ENCODE measurements at places on chromosomes 4 and X.

GRCh38 chrX:102712981-102713625 is 855 bp downstream of the GPRASP2 start:
- DNase-seq = no peak

- DNase-seq = no peak
Measured at GRCh38 chr4:80017125-80017854, 55.7 kb downstream of the ANTXR2 start.

DNA sequence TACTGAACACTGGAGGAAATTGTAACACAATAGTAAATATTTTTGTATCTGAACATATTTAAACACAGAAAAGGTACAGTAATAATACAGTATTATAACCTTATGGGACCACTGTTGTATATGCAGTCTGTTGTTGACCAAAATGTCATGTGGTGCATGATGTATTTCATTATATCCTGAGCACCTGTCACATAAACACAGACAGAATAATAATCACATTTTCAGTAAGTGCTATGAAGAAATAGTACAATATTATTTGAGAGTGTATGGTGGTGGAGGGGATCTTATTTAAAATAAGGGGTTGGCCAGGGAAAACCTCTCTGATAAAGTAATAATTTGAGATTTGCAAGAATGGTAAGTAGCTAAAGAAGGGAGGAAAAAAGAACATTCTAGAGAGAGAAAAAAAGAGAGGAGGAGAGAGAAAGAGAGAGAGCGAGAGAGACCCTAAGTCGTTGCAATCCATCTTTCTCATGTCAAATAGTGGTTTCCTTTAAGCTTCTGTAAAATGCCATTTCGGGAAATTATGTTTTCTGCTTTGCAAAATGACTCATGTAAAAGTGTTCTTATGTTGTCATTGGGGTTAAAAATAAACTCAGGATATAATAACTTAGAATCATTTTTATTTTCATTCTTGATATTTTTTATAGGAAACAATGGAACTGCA is 19.3 kb upstream of the CLNK start:
- DNase-seq = no peak

GRCh38 chr4:121740796-121741409 is 24.1 kb downstream of the SMIM43 start:
- no peak for DNase-seq

GRCh38 chr4:111228396-111228795 is 605.5 kb upstream of the PITX2 start:
- no peak for DNase-seq

GRCh38 chr4:26298198-26298947 is 22.4 kb upstream of the RBPJ start:
- DNase-seq = no peak

GRCh38 chrX:108036298-108036973 is 8.4 kb upstream of the VSIG1 start:
- DNase-seq = no peak

DNA sequence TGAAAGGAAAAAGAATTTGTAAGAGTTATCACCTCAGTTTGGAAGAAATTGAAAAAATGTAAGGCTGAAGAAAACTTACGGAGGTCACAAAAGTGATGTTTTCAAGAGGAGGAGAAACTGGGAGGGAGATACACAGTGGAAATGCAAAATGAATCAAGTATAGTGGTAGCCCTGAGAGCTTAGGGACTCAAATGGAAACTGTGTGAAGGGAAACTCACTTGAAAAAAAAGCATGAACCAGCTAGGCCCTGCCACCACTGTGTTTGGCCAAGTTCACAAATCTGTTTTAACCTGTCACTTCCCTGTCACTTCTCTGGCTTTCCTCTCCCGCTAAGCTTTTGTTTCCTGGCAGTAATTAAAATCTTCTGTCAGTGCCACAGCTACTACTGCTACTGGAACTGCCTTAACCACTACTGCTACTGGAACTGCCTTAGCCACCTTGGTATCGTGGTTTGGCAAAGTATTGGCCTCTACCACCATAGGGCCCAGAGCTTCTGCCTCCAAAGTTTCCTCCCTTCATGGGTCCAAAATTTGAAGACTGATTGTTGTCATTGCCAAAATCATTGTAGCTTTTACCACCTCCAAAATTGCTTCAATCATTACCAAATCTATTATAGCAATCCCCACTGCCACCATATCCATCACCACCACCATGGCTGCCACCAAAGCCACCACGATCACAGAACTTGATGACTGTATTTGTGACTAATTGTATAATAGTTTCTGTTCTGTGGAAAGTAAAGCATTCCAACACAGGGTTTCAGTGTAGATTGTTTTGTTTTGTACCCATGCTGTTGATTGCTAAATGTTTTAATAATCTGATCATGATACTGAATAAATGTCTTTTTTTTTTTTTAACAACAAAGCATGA is 41.5 kb downstream of the SMARCA5 start:
- DNase-seq = no peak

GRCh38 chrX:142428916-142429315 is 223.8 kb upstream of the MAGEC2 start:
- no peak for DNase-seq

- no peak for DNase-seq
Measured at GRCh38 chrX:9871701-9872268, 85.6 kb downstream of the SHROOM2 start.

Data from GM19239 (cell line).